ENCODE measurements at places on chromosomes 11 and 22.

DNA sequence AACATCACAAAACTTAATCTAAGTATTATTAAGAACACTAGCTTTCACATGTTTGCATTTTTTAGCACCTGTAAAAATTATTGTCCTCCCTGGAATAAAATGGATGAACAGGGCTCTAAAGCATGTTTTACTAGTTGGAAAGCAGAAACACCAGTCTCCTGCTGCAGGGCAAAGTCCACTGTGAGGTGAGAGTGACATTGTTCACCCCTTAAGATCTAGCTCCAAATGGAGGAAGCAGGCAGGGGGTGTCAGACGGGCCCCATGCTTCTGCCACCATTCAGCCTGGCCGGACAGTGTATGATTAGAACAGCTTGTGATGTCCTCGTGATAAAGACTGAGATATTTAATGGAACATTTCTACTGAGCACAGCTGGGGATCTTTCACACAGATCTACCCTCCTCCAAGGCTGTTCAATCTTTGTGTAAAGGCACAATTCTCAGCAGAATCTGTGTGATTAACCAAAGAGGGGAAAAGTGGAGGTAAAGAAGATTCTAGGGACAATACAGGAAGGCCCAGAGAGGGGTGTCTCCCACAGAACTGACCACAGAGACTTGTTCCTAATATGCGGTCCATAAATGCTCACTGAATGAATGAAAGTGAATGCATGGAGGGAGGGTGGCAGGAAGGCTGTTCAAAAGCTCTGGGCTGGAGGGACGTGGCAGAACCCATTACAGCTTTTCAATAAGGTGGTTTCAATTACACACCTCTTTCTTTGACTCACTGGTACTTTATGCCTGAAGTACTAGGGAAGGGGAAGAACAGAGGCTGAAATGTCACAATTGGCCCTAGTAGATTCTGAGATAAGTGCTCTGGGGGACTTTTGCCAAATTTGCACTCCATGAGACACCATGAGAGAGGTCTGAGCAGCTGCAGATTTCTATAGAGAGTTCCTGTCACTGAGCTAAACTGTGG lies 239.1 kb upstream of the ARHGAP20 start:
- peak; percentile 68 for DNase-seq

DNA sequence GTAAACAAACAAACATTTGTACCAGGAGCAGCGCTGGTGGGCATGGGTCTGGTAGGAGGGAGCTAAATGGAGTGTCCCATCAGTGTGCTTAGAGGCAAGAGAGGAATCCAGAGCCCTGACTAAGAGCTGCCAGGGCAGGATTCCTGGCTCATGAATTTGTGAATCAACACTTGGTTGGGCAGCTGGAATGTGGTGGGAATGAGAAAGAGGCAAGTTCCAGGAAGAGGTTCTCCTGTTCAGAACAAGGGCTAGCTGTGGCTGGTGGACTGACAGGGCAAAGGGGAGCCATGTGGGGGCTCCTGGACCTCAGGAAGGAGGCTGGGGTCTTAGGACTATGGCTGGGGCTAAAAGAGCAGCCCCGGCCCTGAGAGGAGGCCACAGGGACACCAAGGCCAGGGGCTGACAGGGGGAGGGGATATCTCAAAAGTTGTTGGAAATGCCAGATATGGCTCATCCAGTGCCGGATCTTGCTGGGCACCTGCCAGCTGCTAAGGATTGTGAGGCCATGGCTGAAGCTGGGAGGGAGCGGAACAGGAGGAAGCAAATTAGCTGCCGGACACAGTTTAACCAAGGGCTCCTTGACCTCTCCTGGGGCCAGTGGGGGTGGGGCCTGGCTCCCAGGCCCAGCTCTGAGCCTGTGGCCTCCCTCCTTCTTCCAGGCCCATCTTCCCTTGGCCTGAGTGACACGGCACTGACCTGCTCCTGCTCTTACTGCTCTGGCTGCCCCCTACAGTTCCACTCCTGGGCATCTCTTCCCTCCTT lies 14.6 kb upstream of the P2RY6 start:
- no peak for DNase-seq

GRCh38 chr22:38204784-38205183 lies 3.0 kb downstream of the MAFF start:
- no peak for DNase-seq

DNA sequence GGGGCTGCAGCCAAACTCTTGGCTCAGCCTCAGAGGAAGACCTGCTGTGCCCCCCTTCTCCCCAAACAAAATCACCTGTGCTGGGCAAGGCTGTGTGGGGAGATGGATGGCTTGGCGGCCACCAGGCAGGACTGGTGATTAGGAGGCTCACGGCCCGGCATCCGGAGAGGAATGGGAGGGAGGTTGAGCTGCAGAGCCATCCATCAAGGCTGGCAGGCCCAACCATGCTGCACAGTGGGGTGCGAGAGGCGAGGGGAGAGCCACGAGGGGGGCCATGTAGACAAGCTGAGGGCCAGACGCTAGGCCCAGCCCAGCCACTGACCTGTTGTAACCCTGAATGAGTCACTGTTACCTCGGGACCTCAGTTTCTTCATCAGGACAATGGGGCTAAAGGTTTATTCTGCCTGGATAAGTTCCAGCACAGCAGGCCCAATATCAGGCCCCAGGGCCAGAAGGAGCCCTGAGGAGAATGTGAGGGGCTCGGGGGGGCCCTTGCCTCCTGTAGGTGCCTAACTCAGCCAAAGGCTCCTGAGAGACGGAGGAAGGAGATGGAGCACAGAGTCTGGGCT lies 18.2 kb downstream of the PDE2A start:
- DNase-seq: no peak

Data from NCI-H187 (cell line).